ELR (cell line): ENCODE measurements at places on chromosomes 3 and 15.

DNA sequence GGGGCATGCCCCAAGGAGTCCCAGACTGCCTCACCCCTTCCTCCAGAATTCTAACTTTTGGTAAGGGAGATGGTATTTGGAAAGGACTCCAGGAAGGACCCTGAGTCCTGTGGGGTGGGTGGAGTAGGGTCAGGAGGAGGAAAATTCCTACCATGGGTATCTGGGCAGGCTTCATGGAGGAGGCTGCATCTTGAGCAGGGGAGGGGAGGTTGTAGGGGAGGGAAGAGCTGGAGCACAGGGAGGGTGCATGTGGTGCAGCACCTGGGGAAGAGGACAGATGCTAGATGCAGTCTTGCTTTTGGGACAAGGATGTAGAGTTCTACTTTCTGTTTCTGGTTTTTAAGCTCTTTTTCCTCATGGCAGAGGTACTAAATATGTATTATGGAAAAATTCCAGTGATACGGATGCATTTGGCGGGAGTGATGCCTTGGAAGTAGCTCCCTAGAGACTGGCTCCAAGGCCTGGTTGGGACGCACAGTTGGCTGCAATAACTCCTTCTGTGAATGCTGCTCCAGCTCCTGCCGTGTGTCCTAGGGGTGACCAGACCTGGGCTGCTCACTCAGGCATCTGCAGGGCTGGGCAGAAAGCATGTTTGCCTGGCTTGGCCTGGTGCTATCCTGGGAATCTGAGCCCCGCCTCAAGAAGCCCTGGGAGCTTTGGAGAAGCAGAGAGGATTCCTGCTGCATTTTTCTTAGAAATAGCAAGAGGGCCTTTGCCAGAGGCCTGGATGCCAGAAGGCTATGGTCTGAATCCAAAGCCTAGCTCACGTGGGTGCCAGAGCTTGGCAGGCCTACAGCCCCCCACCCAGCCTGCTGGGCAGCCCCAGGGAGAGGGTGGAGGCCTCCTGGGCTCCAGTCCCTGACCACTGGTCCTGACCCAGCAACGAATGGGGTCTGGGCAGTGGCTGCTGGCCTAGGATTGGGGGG is 10.1 kb downstream of the SEMA3F start:
- no peak for DNase-seq

DNA sequence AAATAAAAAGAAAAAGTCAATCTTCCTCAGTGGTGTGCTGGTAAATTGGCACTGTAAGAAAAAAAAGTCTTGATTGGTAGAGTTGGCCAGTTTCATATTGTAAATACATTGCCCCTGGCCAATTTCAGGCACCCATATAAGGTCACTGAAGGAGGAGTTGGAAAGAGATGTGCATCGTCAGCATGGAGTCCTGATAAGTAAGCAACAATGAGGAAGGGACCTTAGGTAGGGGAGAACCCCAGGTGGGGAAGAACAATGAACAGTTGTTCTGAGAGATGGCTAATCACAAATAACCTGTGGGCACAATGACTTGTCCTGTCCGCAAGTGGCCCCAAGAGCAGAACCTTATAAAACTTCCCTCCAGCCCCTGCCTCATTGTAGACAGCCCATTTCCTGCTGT is 8.6 kb upstream of the CYP8B1 start:
- DNase-seq = no peak

GRCh38 chr15:39413558-39413957 is 167.3 kb upstream of the THBS1 start:
- peak; percentile 31 for DNase-seq

DNA sequence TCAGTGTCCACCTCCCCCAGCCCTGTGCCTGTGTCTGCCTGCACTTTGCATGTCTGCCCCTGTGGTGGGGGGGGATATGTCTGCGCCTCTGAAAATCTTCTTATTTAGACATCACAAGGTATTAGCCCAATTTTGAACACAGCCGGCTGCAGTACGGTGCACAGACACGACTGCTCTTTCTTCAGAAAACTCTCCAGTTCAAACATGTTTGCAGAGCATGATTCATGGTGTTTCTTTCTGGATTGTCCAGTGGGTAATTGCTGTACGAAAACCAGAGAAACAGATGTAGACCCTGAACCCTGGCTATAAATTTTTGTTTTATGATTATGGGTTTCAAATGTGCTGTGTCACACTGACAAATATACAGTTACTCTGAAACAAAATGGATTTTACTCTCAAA is 3.4 kb upstream of the RARB start:
- DNase-seq = no peak

- DNase-seq = peak; percentile 74
These were observed 124.3 kb downstream of the LRIG1 start for GRCh38 chr3:66376568-66376967.

GRCh38 chr3:10911350-10912002 is 81.1 kb upstream of the SLC6A1 start:
- no peak for DNase-seq

DNA sequence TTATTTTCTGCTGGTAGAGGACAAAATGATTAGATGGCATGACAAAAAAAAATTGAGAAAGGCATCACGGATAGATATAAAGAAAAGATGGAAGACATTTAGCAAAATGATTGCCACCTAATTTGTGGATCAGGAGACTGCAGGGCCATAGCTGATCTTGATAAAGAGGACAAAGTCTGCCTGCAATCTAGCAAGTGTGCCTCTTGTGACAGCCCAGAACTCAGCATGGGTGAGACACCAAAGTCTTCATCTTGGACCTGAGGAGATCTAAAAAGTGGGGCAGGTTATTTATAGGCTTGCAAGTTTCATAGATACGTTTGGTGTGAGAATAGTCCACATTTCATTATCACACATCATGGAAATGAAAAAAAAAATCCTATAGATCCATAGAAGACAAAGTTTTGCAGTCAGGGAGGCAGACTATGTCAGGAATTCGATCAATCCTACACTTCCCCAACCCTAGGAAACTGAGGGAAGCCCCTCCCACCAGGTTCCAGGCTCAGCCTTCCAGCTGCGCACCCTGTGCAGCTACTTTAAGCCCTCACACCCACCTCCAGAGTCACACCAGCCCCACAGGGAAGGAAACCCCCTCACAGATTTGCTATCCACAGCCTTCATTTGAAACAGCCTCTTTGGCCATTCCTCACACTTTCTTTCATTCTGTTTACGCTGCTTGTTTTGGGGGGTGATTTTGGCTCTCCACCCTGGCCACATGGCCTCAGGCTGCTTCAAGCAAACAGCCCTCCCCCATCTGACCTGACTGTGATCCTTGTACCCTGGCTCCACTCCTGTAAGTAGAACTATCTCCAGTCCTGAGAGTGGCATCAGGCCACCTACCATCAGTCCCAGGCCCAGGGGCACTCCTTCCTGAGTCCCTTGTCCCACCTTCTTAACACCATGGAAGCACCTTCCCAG is 28.1 kb upstream of the KLHL6 start:
- DNase-seq = no peak

DNA sequence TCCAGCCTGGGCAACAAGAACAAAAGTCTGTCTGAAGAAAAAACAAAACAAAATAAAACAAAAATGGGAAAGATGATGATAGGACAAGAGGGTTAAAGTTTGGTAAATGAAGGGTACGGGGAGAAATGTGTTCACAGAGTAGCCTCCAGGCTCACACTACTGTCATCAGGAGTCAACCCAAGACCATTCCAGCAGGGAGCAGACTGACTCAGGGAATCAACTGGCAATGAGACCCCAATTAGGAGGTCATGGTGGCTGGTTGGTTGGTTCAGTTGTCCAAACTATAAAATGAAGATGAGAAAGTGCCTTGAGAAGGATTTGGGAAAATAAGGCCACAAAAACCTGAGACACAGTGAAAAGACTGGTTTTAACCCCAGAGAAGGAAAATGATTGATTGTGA is 51.8 kb downstream of the KLHL6 start:
- DNase-seq = no peak

DNA sequence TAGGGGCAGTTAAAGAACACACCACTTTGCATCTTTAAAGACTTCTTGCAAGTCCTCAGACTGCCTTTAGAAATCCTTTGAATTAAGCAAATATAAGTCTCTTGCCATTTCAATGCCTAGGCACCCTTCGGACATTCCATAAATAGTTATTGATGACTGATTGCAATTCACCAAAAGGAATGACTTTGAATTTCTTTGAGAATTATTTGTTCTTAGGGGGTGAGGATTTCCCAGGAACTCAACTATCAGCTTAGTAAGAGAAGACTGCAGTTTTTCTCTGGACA is 495 bp upstream of the MYEF2 start:
- DNase-seq = peak; percentile 7

- peak; percentile 49 for DNase-seq
These were observed 1.2 kb downstream of the YEATS2 start for GRCh38 chr3:183698756-183699155.

- DNase-seq = no peak
These were observed 63.4 kb upstream of the ANKRD28 start for GRCh38 chr3:15861163-15861562.

- DNase-seq = no peak
These were observed 35.4 kb upstream of the TCF12 start for GRCh38 chr15:56883088-56883487.

DNA sequence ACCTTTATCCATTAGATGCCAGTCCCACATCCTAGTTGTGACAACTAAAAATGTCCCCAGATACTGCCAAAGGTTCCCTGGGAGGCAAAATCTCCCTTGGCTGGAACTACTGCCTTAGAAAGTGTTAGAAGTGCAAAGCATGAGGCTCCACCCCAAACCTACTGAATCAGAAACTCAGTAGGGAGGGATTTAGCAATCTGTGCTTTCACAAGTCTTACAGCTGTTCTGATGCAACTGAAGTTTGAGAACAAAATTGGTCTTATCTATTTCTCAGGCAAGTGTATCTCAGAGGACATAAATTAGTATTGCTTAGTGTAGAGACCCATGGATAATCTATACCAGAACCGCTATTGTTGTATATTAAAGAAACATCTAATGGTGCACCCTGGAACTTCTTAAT is 70.2 kb downstream of the CLDN1 start:
- DNase-seq = no peak

GRCh38 chr3:150077581-150078247 is 107.0 kb upstream of the PFN2 start:
- DNase-seq = peak; percentile 55

DNA sequence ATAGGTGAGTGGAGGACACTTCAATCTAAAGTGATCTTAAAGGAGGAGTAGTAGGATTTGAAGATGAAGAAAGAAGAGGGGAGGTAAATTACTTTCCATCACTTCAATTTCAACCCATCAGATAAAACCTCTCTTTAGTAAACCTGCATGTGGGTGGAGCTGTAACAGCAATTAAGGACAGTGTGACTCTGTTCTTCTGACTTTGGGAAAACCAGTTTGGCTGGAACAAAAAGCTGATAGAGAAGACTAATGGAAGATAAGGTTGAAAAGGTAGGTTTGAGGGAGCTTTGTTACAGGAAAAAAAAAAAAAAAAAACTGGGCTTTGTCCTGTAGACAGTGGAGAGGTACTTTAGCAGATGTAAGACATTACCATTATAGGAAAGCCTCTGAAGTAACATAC is 4.5 kb upstream of the GSK3B start:
- no peak for DNase-seq

GRCh38 chr15:30870681-30871080 is 33.0 kb upstream of the FAN1 start:
- DNase-seq = no peak

DNA sequence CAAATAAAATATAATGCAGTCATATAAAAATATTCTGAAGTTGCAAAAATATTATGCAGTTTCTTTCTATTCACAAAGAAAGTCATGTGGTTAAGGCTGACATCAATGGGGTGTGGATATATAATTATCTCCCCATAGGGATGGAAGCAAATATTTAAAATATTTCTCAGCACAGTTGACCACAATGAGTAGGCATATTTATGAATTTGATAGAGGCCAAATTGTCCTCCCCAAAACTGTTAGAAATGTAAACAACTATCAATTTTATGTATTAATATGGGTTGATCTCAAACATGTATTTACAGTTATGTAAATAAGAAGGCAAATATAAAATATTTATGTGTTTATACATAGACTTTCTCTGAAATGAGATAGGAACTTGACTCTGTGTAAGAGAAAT is 246.0 kb upstream of the CBLB start:
- peak; percentile 59 for DNase-seq

DNA sequence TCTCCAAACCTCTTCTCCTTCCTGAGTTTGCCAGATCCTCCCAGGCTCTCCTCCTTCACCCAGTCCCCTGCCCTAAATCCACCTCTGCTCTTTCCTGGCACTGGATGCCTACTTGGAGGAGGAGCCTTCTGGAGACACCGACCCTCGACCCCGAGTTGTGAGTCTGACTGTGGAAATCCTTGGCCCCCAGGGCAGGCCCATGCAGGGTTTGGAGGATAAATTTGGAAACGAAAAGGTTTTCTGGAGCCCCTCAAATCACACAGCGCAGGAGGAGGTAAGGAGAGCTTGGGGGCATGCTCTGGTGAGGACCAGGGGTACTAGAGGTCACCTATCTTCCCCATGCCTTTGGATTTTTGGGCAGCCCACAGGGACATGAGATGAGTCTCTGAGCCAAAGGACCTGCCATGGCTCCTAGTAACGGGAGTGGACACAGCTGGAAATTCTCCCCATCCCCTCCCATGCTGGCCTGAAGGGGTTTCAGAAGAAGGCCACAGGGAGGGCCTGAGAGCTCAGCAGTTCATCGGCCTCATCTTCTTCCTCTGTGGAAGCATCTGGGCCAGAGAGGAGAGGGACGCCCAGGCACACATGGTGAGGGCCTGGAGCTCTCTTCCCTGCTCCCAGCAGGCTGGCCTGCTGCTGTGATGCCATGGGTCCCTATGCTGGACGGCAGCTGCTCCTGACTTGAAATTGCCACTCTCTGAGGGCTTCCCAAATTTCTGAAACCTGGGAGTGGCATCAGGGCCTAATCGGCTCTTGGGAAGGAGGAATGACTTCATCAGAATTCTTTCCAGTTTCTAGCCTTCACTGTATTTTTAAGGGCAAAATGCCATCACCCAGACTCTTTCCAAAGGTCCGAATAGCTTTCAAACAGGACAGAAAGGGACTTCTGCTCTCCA is 68.6 kb upstream of the ITGA11 start:
- no peak for DNase-seq

- no peak for DNase-seq
These were observed 37.2 kb downstream of the PXYLP1 start for GRCh38 chr3:141268791-141269190.

DNA sequence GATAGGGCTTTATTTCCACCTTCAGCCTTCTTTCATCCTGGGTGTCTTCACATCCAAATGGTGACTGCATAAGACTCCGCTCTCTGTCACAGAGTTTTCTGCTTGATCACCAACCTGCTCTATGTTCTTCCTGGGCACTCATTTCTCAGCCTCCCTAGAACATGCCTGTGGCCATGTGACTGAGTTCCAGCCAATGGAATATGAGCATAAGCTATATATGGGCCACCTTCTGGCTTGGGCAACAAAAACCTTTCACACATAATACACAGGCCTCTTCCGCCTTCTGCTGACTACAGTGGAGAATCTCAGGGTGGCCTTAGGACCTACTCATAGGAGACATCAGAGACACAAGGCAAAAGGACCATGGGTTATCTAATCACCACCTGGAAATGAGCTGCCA is 51.2 kb upstream of the MED12L start:
- no peak for DNase-seq
